GM19239 (cell line): ENCODE measurements at places on chromosomes 16 and 17.

GRCh38 chr16:24046442-24046841 lies 209.7 kb upstream of the CACNG3 start:
- DNase-seq: no peak

DNA sequence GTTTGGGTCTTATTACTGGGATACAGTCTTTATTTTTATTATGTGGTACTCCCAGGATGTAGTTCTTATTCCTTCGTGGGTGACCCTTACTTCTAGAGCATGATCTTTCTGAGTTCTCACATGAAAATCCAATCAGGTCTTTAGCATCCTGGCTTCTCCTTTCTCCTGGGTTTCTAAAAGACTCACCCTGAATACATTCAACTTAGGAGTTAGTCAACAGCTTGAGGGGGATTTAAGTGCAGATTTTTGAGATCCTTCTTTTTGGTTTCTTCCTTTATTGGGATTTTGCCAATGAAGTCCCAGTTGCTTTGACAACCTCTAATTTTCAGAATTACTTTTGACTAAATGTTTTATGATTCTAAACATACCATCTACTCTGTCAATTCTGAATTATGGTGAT lies 68.2 kb downstream of the SIAH1 start:
- DNase-seq: no peak

- DNase-seq: no peak
Observed at GRCh38 chr16:81517629-81518438, 73.2 kb downstream of the CMIP start.

- DNase-seq: no peak
Observed at GRCh38 chr17:61393904-61394629, 5.6 kb upstream of the TBX2 start.

GRCh38 chr16:2675021-2675420 lies 7.3 kb upstream of the KCTD5 start:
- no peak for DNase-seq
